ENCODE measurements at places on chromosomes 6 and 20.

- no peak for DNase-seq
Observed at GRCh38 chr6:43283514-43283901, 14.6 kb upstream of the SLC22A7 start.

GRCh38 chr6:39193201-39193791, 36.0 kb downstream of the KCNK5 start:
- no peak for DNase-seq

DNA sequence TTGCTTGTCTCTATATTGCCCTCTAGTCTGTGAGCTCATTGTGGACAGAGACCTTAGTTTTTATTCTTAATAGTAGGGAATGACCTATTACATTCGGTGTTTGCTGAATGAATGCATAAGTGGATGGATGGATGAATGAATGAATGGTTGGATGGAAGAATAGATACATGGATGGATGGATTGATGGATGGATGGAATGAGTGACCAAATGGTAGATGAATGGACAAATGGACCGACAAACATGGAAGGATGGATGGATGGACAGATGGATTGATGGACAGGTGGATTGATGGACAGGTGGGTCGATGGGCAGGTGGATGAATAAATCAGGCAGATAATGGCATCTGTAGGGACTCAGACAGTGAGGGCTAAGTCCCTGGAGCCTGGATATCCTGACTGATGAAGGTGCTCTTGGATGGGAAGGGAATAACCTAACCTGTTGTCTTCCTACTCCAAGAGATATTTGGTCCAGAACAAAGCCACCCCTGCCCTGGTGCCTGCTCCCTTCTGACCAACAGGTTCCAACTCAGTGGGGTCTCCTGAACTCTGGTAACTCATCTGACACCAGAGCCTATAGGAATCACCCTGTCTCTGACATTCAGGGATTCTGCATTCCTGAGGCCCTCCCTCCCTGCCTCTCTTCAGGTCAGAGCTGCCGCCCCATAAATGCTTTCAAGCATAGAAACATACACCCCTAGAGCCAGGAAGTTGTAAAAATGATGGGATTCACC, 9.6 kb upstream of the CCN5 start:
- no peak for DNase-seq

GRCh38 chr6:52550870-52551269, 26.0 kb downstream of the TRAM2 start:
- DNase-seq: no peak

GRCh38 chr6:22366214-22366613, 69.4 kb upstream of the PRL start:
- no peak for DNase-seq

- DNase-seq: no peak
Observed at GRCh38 chr6:21690489-21690888, 96.9 kb downstream of the SOX4 start.

DNA sequence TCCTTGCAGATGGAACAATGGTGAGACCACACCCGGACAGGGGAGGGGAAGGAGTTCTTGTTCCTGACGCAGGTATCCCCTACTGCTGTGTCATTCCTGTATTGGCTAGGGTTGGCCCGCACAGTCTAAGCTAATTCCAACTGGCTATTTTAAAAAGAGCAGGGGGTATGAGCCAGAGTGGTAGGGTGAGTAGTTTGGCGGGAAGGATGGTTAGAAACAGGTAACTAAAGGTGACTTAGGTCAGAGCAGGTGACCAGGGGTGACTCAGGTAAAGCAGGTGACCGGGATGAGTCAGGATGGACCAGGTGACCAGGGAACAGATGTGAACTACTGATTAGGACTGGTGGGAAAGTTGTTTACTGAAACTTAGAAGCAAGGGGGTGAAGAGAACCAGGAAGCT, 58.0 kb downstream of the ZNF292 start:
- no peak for DNase-seq

DNA sequence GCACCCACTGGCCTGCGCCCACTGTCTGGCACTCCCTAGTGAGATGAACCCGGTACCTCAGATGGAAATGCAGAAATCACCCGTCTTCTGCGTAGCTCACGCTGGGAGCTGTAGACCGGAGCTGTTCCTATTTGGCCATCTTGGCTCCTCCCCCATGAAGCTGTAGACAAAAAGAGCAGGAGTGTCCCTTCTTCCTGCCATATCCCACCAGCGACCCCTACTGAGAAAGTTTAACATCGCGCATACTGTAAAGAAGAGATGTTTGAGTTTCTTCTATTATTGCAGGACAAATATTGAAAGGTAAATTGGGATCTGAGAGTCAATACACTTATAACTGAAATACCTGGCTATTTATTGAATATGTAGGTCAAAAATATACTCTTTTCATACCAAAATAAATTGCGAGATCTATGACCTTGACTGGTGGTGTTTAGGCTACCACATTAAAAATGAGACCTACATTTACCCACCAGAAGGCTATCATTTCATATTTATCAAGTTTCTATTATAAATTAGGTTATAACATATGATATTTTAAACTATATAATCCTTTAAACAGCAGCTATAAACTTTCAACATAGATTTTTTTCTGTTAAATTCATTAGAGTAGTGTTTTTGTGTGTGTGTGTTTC, 586.3 kb downstream of the HTR1B start:
- no peak for DNase-seq

- DNase-seq: no peak
Observed at GRCh38 chr6:134607411-134607810, 289.5 kb upstream of the SGK1 start.

DNA sequence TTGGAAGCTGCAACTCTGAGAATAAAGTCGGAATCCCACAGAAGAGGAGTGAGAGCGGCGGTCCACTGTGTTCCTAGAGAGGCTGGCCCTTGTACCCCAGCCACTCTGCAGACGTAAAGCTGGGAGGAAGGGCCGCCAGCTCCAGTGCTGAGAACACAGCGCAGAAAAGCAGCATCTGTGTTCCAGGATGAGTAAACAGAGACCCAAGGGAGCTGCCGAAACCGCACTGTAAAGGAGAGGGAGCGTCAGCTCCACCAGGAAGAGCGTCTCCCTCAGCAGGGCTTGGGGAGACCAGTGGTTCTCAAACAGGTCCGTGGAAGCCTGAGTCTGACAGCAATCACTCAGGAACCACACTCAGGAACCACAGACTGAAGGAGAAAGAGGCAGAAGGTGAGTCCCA, 134.0 kb downstream of the WDR27 start:
- DNase-seq: no peak

DNA sequence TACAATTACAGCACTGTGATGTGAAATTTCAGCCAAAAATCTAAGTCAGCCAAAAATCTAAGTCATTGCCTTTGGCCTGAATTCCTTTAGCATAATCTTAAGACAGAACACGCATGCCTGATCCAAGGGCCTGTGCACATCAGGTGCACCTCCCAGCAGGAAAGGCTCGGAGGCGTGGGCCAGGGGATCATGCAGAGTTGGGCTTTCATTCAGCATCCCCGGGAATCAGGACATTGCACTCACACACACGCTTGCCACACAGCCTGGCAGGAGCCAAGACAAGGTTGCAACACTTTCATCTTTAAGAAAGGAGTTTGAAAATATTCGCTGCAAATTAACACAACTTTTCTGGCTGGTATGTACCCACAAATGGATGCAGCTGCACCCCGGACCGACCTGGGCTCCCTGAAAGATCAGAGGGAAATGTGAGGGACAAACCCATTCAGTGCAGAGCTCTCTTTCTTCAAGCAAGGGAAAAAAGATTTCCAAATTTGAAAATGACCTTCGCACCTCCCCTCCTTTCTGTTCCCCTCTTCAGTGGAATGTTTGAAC, 48.8 kb downstream of the ERMARD start:
- DNase-seq: no peak

GRCh38 chr20:63215101-63216040, 560 bp downstream of the YTHDF1 start:
- no peak for DNase-seq

DNA sequence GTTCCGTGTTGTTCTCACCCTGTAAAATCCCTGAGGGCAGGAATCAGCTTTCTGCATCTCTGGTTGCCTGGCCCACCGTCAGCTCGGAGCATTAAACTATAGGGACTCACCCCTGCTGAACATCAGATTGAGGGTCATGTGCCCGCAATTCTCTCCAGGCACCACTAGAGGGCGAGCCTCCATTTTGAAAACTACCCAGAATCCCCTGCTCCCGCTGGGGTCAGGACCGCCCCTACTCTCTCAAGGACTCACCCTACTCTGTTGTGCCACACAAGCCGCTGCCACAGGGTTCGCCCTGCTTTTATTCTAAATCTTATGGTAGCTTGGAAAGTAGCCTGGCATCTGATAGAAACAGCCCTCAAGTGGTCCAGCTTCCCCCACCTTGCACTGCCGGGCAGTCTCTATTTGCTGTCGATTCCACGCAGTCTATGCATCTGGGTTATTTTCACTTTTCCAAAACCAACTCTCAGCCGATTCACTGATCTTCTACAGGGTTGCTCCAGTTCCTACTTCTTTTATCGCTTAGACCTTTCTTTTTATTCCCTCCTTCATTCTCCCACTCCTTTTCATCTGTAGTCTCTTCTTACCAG, 244.1 kb upstream of the QKI start:
- DNase-seq: no peak

GRCh38 chr20:25217161-25218108, 21.9 kb downstream of the ENTPD6 start:
- DNase-seq: no peak

GRCh38 chr6:98657764-98658163, 176.6 kb upstream of the POU3F2 start:
- no peak for DNase-seq

Measured in activated T-helper 1 cell treated with anti-CD3 and anti-CD28 coated beads, Interleukin-2, amount 50 U/mL, for 16 hours (primary cell).